ENCODE measurements at places on chromosomes 6 and 20. TPM values are rescaled to one million over a fixed set of nuclear protein-coding genes. Genes with fewer than 3 reads are reported as not detected.

SALL4 gene
- 0.05 TPM for total RNA-seq

BRPF3 gene
- total RNA-seq, result 7.8 TPM

PRPH2 gene
- 0.14 TPM for total RNA-seq

MPC1 gene
- total RNA-seq, result 27.5 TPM

PTCHD4 gene
- 1.6 TPM for total RNA-seq

CDSN gene
- total RNA-seq, result 0.14 TPM

SSTR4 gene
- not detected for total RNA-seq

CFB gene
- total RNA-seq, result 3.9 TPM

HRH3 gene
- total RNA-seq, result not detected

HINT3 gene
- total RNA-seq, result 11.2 TPM

DEFB132 gene
- total RNA-seq, result not detected

TXLNB gene
- not detected for total RNA-seq

IP6K3 gene
- total RNA-seq, result not detected

SCRT2 gene
- total RNA-seq, result not detected

NAPB gene
- total RNA-seq, result 4.9 TPM

PPP1R3G gene
- 0.28 TPM for total RNA-seq

TINAG gene
- total RNA-seq, result not detected

TMEM170B gene
- total RNA-seq, result 0.05 TPM

WFDC2 gene
- total RNA-seq, result 4.9 TPM

CASS4 gene
- total RNA-seq, result 0.21 TPM

RAB44 gene
- 0.07 TPM for total RNA-seq

SOX18 gene
- 0.07 TPM for total RNA-seq

WFDC12 gene
- total RNA-seq, result not detected

SLC22A7 gene
- total RNA-seq, result not detected

PSORS1C2 gene
- 0.33 TPM for total RNA-seq

POU3F2 gene
- total RNA-seq, result not detected

ISM1 gene
- 0.28 TPM for total RNA-seq

FAM217B gene
- total RNA-seq, result 6.9 TPM

MUCL3 gene
- not detected for total RNA-seq

MTHFD1L gene
- 37.5 TPM for total RNA-seq

DLGAP4 gene
- 32.4 TPM for total RNA-seq

PAX1 gene
- not detected for total RNA-seq

PGC gene
- not detected for total RNA-seq

RAET1L gene
- total RNA-seq, result 27.2 TPM

CRIP3 gene
- total RNA-seq, result not detected

DEK gene
- total RNA-seq, result 143 TPM

SMLR1 gene
- total RNA-seq, result not detected

TRIM15 gene
- not detected for total RNA-seq

TTPAL gene
- 12.4 TPM for total RNA-seq

DPPA5 gene
- total RNA-seq, result not detected

DEFB124 gene
- total RNA-seq, result not detected

ENPP3 gene
- total RNA-seq, result not detected
